MM.1S (cell line): ENCODE measurements at places on chromosomes 4 and X.

GRCh38 chr4:184100297-184100885 lies 117.3 kb downstream of the ENPP6 start:
- DNase-seq: peak; percentile 26

GRCh38 chr4:41406113-41406516 lies 131.8 kb upstream of the LIMCH1 start:
- DNase-seq: no peak

DNA sequence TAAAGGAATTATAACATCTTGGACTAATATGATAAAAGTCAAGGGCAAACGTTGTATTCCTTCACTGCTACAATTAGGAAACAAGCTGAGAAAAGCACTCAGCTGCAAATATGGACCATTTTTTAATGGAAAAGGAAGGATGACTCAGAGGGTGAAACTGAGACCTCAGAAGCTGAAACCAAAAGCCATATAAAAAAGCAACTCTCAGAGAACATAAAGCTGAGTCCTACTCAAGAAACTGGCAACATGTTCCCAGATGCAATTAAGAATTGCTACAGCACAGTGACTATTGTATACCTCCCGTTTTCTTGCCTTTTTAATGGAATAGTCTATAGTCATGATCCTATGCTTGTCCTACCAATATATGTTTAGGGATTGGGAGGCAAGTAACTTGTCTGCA lies 1106.4 kb upstream of the INTU start:
- peak; percentile 62 for DNase-seq

GRCh38 chr4:26083987-26084386 lies 170.0 kb downstream of the SMIM20 start:
- DNase-seq: no peak

DNA sequence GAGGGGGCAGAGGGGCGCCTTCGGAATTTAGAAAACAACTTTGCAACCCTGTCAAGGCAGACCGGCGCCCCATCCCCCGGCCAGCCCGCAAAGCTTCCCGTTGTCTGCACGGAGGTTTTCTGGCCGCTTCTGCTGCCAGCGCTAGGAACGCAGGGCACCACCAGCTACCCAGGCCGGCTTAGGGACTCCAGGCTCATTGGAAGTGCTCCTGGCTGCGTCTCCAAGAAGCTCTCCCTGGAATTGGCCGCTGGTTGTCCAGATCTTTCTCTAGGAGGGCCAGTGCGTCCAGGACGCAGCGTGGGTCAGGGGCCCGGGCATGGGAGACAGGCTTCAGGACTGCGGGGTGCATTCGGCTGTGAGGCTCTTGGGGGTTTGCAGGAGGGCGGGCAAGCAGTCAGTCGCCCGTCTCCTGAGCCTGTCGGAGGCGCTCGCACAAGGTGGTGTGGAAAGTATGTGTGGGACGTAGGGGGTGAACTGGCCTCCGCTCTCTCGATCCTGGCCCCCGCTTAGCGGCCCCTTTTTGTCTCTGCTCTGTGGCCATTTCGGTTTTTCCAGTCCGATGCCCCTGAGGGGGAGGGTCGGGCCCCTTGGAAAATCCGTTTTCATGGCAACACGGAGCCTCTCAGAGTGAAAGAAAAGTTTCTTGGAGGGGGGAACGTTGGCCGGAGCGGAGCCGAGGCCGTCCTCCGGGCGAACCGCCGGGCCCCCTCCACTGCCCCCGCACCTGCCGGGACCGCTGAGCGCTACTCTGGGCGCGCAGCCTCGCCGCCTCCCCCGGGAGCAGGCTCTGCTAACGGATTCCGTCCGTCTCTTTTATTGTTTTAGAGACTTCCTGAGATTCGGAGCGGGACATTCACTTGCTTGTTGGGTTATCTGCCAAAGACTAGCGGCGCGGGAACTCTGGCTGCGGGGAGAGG lies 810 bp upstream of the SOX3 start:
- no peak for DNase-seq

DNA sequence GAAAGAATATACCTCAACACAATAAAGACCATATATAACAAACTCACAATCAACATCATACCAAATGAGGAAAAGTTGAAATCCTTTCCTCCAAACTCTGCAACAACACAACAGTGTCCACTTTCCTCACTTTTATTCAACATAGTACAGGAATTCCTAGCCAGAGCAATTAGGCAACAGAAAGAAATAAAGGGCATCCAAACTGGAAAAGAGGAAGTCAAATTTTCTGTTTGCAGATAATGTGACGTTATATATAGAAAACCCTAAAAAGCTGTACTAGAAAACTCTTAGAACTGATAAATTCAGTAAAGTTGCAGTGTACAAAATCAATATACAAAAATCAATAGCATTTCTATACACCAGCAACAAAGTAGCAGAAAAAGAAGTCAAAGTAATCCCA lies 107.6 kb downstream of the SOWAHB start:
- no peak for DNase-seq

GRCh38 chr4:94304365-94304971 lies 38.2 kb downstream of the HPGDS start:
- peak; percentile 34 for DNase-seq

GRCh38 chr4:148173397-148174017 lies 268.7 kb downstream of the NR3C2 start:
- DNase-seq: no peak

- DNase-seq: no peak
These were observed 133.5 kb downstream of the COL4A6 start for GRCh38 chrX:108304757-108305156.

DNA sequence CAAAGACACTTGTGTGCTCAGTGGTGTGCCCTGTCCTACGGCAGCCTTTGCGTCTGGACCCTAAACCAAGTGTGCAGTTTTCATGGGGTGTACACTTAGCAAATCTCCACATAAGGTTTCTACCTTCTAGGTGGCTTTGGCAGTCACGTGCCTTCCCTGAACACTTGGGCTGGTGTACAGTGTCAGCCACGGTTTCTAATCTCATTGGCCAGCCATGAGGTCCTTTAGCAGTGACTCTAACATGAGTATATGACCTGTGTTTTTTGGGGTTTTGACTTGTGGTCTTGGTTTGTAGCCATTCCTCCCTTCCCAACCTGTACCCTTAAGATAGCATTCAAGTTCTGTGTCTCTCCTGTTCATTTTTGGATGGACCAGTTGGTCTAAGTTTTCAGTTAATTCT lies 76.3 kb downstream of the PTTG2 start:
- no peak for DNase-seq

DNA sequence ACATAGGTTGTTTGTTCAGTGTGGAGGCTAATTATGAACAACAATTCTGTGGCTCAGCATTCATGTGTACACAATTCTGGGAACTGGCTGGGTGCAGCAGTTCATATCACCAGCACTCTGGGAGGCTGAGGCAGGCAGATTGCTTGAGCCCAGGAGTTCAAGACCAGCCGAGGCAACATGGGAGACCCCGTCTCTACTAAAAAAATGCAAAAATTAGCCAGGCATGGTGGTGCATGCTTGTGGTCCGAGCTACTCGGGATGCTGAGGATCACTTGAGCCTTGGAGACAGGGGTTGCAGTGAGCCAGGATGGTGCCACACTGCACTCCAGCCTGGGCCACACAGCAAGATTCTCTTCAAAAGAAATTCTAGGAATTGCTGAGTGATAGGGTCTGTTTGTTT lies 4.5 kb upstream of the PPP2R2C start:
- DNase-seq: no peak

DNA sequence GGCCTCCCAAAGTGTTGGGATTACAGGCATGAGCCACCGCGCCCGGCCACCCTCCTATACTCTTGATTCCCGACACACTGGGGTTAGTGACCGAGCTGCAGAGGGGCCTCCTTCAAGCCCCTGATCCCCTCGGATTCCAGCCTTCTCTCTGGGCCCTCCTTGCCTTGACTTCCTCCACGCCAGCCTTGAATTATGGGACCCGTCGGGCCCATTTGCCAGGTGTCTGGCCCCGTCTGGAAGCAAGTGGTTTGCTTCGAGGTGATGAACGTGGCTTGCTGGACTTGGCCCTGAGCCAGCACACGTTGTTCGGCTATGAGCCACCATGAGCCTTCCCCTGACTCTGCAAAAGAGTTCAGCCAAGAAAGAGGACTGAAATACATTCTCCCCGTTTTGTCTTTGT lies 37.4 kb upstream of the GRPEL1 start:
- no peak for DNase-seq

DNA sequence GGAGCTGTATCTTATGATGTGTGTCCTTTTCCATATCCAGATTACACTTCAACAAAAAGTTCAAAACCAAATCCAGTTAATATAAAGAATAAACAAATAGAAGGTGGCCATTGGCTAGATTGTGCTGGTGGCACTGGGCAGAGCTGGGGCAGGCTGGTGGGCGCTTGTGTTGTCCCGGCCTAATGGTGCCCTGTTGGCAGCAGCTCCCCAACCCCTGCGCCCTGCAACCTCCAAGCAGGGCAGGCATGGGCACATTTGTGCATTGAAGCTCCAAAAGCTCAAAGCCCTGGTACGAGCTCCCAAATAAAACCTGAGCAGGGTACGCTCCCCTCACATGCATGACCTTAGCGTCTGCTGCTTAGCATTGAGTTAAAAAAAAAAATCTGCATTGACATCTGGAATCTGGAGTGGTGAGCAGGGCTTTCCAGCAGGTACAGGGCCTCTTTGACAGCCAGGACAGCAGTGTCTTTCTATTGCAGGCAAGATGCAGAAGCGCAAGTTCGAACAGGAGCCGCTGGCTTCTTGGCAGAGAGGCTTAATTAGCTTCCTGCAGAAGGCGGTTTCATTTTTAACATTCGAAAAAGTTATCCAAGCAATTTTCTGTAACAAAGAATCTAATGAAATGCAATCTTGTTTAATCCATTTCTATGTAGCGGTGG lies 25.9 kb upstream of the NYX start:
- no peak for DNase-seq

GRCh38 chr4:67550857-67551256 lies 5.6 kb upstream of the CENPC start:
- peak; percentile 12 for DNase-seq

DNA sequence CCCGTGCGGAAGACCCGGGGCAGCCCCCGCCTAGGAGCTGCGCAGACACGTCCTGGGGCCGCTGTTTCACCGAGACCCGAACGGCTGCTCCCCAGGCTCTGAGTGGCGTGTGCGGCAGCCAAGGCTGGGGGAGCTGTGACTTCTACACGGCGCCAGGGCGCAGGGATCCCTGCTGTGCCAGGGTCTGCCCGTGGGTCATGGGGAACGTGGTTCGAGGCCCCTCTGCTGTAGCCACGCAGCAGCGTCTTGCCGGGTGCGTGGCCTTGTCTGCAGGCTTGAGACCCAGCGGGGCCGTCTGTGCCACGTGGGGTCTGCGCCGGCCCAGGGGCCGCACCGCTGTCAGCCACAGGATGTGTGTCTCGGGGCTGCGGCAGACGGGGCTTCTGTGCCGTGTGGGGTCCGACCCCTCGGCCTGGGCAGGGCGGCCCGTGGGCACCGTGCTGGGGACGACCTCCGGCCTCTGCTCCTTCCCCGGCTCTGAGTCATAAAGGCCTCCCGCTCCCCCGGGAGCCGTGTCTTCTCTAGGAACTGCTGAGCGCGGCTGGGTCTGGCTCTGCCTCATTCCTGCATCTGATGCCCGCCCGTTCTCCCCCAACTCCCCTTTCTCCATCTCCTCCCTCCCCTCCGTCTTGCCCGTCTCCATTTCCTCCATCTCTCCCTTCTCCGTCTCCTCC lies 12.7 kb upstream of the GTPBP6 start:
- no peak for DNase-seq

- DNase-seq: no peak
These were observed 255.1 kb upstream of the GPRIN3 start for GRCh38 chr4:89562746-89563145.

- DNase-seq: no peak
These were observed 840 bp upstream of the RPL34 start for GRCh38 chr4:108619372-108620100.

DNA sequence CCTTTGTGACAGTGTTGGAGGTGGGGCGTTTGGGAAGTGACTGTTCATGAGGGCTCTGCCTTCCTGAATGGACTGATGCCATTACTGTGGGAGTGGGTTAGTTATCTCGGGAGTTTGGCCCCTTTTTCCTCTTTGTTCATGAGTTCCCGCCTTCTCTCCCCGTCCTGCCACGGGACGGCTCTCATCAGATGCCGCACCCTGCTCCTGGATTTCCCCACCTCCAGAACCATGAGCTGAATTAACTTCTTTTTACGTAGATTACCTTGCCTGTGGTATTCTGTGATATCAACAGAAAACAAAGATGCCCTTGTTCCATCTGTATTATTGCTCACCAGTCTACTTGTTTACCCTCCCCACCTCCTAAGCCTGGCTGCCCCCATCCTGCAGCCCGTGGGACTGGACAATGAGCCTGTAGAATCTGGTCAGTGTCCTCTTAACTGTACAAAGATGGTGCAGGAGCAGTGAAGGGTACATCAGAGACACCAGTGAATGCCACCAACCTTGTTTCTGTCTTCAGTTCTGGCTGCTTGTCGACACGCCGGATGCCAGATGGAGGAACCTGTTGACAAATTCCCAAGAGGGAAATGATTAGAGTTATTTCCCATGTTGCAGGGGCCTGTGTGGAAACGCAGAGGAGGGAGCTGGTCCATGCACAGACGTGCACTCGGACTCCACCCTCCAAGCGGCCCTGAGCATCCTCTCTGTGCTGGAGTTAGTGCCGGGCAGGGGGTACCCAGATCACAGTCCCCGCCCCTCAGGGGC lies 104.7 kb downstream of the ABLIM2 start:
- no peak for DNase-seq

DNA sequence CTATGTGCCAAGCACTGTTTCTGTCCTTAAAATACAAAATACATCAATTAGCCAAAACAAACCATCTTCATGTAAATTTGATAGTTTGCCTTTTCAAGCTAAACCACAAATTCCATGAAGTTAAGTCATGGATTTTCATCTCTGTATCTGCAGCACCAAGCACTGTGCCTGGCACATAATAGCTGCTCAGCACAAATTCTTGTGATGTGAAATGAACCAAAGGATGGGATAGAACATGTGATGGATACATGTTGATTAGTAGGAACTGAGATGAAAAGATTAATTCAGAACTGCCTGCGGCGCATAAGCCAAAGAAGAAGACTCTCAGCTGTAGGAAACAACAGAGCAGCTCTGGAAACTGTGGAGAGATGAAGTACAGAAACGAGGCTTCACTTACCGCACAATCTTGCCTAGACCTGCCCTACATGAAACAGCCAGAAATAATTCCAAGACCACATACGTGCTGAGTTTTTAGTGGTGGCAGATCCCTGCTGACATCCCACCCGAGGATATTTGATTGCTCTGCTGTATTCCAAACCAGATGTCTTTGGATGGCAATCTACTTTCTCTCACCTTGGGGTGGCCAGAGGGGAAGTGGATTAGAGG lies 40.9 kb upstream of the DCLK2 start:
- DNase-seq: no peak

- DNase-seq: no peak
These were observed 3.7 kb upstream of the RAB9A start for GRCh38 chrX:13685126-13685763.

DNA sequence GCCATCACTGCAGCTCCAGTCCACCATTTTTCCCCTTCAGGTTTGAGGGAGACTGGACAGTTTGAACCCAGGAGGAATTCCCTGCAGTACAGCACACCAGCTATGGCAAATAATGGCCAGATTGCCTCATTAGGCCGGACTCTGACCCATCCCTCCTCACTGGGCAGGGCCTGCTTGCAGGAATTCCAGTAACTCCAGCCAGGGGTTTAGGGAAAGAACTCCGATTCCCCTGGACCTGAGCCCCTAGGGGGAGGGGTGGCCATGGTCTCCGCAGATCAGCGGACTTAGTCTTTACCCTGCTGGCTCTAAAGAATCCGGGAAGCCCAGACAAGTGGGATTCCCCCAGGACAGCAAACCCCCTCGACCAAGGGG lies 342.8 kb downstream of the DMD start:
- DNase-seq: no peak
